ENCODE measurements at places on chromosomes 7 and 10. TPM values are rescaled to one million over a fixed set of nuclear protein-coding genes. Genes with fewer than 3 reads are reported as not detected.

- no peak for DNase-seq
Measured at GRCh38 chr10:75291805-75292204, 56.0 kb upstream of the COMTD1 start.

GRCh38 chr10:69004821-69005220, 16.2 kb downstream of the KIFBP start:
- DNase-seq = no peak

DNA sequence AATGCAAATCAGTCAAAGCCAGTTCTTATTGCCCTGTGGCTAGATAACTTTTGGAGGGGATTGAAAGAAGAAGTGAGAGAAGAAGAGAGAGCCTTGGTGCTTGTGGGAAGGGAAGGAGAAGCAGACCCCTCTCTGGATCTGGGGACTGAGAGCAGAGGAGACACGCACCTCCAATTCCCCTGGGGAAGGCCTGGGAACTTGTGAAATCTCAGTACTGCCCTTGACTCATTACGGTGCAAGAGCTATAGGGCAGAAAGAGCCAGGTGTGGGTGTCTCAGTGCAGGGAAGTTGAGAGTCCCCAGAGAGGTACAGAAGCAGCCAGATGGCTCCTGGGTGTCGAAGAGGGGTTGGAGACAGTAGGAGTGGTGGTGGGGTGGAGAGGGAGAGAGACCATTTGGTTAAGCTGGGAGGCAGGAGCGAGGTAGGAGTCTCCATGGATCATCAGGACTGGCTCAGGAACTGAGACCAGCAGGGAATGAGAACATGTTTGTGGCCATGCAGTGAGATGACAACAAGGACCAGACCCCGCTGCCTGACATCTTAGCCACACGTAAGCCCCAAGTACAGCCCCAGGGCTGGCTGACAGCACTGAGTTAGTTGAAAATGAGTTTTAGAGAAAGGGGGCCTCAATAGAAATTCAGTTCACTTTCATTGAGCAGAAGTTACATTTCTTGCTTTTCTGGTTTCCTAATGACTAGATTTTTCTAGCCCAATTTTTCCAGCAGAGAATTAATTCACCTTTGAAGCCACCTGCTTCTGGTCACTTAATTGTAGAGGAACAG, 238.2 kb downstream of the BUB3 start:
- no peak for DNase-seq

Gene CALHM2
- total RNA-seq = 26.0 TPM
